ENCODE measurements at places on chromosomes 5 and 9.

DNA sequence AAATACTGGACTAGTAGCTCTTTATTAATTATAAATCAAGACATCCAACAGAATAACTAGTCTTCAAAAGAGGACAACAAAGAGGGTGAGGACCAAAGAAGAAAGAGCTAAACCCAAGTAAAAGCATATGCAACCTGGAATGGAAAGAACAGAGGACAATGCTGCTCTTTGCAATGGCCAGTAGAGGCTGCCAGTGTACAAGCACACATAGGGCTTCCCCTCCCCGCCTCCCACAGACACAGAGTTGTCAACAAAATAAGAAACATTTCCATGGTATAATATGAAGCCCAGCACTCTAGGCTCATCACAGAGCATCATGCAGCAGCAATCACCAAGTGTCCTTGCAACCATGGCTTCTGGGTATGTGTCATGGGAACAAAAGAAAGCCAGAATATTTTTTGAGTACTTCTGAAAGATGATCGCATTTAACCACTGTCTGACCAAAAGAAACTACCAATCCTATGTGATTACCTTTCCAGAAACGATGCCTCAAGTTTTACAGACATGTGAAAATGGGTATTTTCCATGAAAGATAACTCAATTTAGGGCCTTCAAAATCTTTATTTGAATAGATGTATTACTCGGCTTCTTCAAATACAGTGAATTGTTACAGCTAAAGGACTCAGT, 58.1 kb downstream of the RFX3 start:
- peak; percentile 73 for DNase-seq

DNA sequence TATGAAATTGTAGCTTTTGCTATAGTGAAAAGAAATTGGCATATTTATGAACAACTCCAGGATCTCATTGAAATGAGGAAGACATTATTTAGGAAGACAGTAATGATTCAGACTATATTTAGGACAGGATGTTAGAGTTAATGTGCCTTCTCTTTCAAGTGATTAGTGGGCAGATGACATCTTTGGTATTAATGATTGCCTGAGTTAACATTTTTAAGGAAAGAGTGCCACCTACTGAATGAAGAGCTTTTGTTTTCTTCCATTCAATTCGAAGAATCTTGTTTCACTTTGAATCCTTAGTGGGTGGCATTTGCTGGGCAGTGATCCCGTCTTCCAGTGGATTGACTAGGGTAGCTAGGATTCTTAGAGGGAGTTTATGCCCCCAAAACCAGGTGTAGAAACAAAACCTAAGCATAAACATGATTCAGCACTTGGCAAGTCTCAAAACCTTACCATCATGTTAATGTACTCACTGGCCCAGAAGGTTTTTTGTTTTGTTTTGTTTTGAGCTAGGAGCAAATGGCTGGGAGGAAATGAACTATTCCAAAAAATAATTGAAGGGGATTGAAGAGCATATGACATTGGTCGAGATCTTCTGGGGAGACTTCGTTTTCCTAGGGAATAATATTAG, 23.2 kb downstream of the MAP3K1 start:
- DNase-seq = no peak

- no peak for DNase-seq
Measured at GRCh38 chr5:33487236-33487635, 46.5 kb downstream of the TARS1 start.

GRCh38 chr9:2274762-2275161, 259.6 kb downstream of the SMARCA2 start:
- no peak for DNase-seq

GRCh38 chr9:95000821-95001220, 274.3 kb downstream of the AOPEP start:
- no peak for DNase-seq

DNA sequence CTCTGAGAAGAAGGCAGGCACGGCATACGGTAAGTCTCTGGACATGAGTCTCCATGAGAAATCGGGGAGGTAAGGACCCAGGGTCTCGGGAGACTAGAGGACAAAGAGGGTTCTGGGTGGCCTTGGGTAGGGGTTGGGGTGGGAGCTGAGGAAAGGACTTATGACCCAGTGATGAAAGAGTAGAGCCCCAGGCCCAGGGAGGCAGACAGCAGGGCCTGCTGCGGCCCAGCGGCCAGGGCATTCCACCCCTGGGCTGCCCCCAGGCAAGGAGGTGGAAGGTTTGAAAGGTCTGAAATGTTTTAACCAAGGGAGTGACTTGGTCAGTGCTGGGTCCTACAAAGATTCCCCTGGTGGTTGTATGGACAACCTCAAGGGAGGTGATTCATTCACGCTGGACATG, 89.1 kb downstream of the CRB2 start:
- DNase-seq = no peak

DNA sequence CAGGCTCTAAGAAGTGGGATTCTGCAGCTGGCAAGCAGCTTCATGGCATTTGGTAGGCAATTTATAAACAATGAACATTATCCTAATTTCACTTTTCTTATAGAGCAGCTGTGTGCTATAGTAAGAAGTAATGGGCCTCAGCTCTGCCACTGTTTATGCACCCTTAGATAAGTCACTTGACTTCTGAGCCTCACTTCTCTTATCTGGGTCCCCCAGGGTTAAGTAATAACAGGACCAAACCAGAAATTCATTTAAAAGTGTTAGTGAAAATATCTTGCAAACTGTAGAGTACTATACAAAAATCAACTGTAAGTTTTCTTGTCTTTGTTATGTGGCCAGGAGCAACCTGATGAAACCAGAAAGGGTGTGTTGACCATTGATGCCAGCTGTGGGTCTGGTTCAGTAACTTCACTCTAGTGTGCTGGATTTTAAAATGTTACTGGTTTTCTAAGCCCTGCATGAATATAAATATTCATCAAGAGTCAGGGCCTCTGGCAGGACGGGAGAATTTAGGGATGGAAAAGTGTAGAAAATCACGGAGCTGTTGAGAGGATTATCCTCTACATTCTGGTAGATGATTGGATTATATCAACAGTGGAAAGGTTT, 24.2 kb downstream of the TNFAIP8 start:
- DNase-seq = no peak

GRCh38 chr5:10445352-10445751, 3.7 kb downstream of the ROPN1L start:
- no peak for DNase-seq

DNA sequence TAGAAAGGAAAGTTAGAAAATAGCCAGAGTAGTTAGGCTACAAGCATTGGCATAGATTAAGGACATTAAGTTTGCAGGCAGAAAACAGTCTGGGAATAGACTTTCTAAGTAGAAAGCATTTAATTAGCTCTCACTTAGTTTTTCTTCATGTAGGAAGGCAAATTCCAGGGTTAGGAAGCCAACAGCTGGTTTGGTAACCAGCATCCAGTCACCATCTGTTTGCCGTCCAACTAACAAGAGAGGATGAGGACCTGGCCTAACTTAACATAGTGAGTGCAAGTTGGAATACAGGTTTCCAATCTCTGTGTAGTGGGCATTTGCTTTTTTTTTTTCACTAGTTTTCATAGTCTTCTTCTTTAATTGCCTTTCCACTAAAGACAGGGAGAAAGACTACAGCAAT, 121.7 kb upstream of the NR3C1 start:
- DNase-seq = no peak

DNA sequence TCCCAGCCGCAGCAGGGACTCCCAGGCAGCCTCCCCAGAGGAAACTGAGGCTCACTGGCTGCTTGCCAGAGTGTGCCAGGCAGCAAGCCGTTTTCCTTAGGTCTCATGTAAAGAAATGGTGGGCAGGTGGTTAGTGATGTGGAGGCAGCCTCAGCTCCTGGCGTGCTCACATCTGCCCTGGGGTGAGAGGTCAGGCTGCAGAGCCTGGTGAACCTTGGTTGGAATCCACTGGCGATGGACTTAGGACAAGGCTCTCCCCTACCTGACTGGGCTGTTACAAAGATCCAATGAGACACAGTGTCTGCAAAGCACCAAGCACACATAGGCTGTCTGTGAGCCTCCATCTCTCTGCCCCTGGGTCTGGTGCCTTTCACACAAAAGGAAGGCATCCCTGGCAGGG, 30.9 kb downstream of the LHX6 start:
- no peak for DNase-seq

GRCh38 chr9:77585335-77585786, 62.8 kb downstream of the GNA14 start:
- no peak for DNase-seq

GRCh38 chr5:74655206-74655605, 14.7 kb upstream of the ENC1 start:
- no peak for DNase-seq

- DNase-seq = no peak
Measured at GRCh38 chr5:106127985-106128384, 1542.8 kb downstream of the EFNA5 start.

DNA sequence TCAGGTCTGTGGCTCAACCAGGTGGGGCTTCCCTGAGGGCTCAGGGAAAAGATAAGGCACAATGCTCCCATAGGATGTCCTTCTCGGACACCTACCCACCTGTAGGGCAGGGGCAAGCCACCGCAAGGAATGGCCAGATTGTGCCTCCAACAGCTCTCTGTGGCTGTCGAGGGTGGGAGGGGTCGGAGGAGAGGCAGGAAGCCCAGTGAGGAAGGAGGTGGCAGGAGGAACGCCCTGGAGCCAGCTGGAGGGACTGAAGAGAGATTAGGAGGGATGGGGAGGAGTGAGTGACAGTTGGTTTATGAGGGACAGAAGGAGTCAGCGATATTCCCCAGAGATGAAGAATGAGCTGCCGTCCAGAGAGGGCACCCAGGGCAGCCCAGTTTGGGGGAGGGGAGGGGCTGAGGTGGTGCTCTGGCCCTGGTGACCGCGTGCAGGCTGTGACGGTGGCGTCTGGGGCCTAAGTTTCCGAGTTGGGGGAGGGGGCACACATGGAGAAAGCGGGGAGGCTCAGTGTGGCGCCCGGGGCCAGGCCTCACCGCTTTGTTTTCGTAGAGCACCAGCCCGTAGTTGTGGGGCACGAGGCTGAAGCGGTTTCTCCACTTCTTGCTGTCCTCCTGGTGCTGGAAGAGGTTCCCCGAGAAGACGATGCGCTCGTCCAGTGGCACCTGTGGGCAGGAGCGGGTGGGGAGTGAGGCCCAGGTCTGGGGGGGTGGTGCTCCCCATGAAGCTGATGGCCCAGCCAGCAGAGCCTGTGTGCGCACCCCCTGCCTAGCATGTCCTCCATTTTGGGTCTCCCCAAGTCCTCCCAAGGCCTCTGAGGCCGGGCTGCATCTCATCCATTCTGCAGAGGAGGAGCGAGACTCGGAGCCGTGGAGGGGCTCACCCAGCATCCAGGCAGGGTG, 75.6 kb downstream of the LRSAM1 start:
- DNase-seq = no peak

Measured in BE2C (cell line).